Bronchus fibroblast of lung (primary cell): ENCODE measurements at places on chromosomes 1 and 21. TPM values are rescaled to one million over a fixed set of nuclear protein-coding genes. Genes with fewer than 3 reads are reported as not detected.

Gene CYP4A11
- total RNA-seq = not detected in 2 replicates

Gene PHACTR4
- 9.8 and 10.7 TPM in 2 replicates for total RNA-seq

Gene CXADR
- 2.1 and 2.4 TPM in 2 replicates for total RNA-seq

Gene PCSK9
- 37.8 and 40.0 TPM in 2 replicates for total RNA-seq

Gene DNASE2B
- 0.15 and 0.17 TPM in 2 replicates for total RNA-seq

Gene PLEKHA6
- total RNA-seq = 1.0 TPM in 2 replicates

Gene PMF1
- 78.7 and 84.4 TPM in 2 replicates for total RNA-seq

Gene C21orf58
- 9.1 and 10.0 TPM in 2 replicates for total RNA-seq

Gene SERTAD4
- total RNA-seq = under 0.01 and 0.15 TPM in 2 replicates

Gene MECR
- total RNA-seq = 38.4 and 39.0 TPM in 2 replicates

Gene ZMYND12
- total RNA-seq = 0.34 and 2.7 TPM in 2 replicates

Gene TSPAN2
- total RNA-seq = under 0.01 TPM in 1 of 2 replicates, not detected in the other
